ENCODE measurements at places on chromosomes 1 and 21. TPM values are rescaled to one million over a fixed set of nuclear protein-coding genes. Genes with fewer than 3 reads are reported as not detected.

DNA sequence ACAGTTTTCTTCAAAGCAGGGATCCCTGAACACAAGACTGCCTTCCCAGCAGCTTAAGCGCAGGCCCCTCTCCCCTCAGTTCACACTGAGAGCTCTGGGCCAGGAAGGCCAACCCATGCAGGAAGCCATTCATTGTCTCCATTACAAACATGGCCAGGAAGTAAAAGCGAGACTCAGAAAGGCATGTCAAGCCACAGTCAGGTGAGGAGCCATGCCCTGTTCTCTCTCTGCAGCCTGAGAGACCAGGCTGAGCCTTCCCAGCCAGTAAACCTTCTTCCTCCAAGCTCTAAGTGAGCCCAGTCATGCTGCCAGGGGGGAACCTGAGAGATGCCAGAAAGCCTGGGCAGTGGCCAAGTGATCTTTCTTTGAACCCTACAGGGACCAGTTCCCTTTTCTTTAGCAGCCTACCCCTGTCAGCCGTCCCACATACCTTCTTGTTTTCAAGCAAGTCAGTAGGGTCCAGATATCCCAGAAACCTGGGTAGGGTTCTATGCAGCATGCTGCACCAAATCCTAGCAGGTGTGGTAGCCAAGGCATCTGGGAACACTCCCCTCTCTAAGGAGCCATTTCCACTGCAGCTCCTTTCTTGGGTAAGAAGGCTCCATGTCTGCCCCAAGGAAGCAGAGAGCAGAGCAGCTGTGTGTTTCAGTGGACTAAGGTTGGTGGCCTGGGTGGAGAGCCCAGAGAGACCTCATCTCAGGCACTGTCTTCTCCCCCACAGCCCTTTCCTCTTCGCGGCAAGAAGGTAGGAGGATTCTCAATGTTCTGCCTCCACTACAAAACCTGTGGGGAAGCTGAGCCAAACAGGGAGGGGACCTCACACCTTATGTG is 977 bp downstream of the TRAF3IP3 start:
- no peak for DNase-seq

DNA sequence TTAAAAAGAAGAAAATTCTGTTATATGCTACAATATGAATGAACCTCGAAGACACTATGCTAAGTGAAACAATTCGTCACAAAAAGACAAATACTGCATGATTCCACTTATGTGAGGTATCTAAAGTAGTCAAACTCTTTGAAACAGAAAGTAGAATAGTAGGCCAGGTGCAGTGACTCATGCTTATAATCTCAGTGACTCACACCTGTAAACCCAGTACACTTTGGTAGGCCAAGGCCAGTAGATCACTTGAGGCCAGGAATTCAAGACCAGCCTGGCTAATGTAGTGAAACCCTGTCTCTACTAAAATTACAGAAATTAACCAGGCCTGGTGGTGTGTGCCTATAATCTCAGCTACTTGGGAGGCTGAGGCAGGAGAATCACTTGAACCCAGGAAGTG is 25.7 kb downstream of the EPHA10 start:
- DNase-seq, result no peak

The PCP4L1 gene
- 0.36 TPM for polyA plus RNA-seq

- DNase-seq, result no peak
Observed at GRCh38 chr1:224198572-224198971, 15.5 kb downstream of the DEGS1 start.

DNA sequence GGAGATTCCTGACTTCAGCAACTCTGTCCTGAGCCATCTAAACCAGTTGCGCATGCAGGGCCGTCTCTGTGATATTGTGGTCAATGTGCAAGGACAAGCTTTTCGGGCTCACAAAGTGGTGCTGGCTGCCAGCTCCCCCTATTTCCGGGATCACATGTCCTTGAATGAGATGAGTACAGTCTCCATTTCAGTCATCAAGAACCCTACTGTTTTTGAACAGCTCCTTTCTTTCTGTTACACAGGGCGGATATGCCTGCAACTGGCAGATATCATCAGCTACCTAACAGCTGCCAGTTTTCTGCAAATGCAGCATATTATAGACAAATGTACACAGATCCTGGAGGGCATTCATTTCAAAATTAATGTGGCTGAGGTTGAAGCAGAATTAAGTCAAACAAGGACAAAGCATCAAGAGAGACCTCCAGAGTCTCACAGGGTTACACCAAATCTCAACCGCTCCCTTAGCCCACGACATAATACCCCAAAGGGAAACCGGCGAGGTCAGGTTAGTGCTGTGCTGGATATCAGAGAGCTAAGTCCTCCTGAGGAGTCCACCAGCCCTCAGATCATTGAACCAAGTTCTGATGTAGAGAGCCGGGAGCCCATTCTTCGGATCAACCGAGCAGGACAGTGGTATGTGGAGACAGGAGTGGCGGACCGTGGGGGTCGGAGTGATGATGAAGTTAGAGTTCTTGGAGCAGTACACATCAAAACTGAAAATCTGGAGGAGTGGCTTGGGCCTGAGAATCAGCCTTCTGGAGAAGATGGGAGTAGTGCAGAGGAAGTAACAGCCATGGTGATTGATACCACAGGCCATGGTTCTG is 2.3 kb downstream of the ZBTB37 start:
- no peak for DNase-seq

The TMEM81 gene
- 1.9 TPM for polyA plus RNA-seq

The CACNA1E gene
- polyA plus RNA-seq, result 0.20 TPM

DNA sequence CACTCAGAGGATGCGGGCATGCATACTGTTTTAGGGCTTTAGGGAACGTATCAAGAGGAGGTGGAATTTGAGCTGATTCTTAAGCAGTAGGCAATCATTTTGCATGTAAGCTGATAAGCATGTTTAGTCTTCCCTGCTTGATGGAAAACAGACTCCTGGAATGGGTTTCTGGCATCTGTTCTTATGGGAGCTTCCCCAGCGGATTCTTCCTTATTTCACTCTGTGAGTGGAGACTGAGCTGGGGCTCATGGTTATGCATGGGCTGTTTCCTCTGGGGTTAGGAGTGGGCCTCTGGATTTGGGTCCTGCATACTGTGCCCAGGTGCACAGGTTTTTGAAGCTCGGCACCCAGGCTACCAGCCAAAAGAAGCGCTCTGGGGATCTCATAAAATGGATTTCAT is 93.4 kb downstream of the DIRAS3 start:
- peak; percentile 77 for DNase-seq

DNA sequence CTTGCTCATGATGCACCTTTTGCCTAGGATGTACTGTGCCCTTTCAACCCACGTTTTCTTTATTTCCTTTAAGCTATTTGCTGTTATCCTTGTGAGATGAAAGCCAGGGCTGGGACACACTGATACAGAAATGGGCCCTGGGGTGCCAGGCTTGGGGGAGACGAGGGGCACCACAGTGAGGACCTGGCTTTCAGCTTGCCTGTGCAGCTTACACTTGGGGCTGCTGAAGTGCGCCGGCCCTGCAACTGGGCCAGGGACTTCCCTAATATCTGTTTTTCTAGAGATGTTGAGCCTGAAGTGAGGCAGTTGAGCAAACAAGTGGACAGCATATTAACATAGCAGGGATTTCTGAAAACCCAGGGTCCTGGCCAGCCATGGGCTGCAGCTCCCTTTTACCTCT is 42.5 kb upstream of the SLC19A1 start:
- DNase-seq, result no peak

DNA sequence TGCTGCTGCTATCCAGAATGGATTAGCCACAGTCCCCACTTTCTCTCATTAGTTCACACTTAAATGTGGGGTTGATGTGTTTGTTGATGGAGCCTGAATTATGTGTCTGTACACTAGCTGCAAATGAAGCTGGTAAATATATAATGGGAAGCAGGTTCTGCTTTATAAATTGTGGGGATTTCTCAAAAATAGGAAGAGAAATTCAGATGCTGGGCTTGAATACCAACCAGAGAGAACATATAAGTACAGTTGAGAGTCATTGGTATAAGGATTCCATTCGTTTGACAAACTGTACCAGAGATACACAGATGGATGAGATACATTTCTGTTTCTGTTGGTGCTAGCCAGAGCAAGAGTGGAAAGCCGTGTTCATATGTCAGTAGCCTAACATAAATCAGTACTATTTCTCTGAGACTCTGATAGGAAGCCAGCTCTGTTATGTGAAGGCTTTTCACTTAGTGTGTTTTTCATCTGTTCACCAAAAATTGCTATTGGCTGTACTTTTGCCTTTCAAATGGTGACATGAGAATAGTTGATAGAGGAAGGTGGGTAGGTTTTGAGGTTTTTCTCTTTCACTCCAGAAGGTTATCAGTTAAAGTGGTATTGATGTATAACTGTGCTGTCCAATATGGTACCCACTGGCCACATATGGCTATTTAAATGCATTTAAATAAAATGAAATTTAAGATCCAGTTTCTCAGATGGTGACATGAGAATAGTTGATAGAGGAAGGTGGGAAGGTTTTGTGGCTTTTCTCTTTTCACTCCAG is 15.6 kb downstream of the SMG7 start:
- no peak for DNase-seq

The CYP4A22 gene
- not detected for polyA plus RNA-seq

DNA sequence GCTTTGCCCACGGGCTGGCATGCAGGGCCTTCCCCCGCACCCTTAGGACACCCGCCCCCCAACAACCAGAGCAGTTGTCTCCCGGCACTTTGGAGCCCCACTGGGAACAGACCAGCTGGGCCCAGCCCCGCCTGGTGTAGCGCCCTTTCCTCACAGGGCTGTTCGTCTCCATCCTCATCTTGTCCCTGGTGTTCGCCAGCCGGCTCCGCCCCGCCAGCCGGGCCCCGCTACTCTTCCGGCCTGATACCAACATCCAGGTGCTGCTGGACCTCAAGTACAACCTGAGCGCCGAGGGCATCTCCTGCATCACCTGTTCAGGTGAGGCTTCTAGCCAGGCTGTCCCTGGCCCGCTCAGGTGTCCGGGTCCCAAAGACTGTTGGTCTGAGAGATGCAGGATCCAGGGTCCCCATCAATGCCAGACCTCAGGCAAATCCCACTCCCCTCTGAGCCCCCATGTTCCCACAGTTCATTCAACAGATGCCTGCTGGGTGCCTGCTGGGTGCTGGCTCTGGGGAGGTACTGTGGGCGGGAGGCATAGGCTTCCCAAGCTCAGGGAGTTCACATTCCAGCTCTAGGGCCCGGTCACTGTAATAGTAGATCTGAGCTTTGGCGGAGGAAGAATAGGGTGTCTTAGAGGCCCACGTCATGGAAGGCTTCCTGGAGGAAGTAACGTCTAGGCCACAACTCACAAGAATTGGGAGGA is 41.7 kb downstream of the DISP3 start:
- DNase-seq, result no peak

The ZMPSTE24 gene
- polyA plus RNA-seq, result 28.5 TPM

The ORC1 gene
- polyA plus RNA-seq, result 3.4 TPM

DNA sequence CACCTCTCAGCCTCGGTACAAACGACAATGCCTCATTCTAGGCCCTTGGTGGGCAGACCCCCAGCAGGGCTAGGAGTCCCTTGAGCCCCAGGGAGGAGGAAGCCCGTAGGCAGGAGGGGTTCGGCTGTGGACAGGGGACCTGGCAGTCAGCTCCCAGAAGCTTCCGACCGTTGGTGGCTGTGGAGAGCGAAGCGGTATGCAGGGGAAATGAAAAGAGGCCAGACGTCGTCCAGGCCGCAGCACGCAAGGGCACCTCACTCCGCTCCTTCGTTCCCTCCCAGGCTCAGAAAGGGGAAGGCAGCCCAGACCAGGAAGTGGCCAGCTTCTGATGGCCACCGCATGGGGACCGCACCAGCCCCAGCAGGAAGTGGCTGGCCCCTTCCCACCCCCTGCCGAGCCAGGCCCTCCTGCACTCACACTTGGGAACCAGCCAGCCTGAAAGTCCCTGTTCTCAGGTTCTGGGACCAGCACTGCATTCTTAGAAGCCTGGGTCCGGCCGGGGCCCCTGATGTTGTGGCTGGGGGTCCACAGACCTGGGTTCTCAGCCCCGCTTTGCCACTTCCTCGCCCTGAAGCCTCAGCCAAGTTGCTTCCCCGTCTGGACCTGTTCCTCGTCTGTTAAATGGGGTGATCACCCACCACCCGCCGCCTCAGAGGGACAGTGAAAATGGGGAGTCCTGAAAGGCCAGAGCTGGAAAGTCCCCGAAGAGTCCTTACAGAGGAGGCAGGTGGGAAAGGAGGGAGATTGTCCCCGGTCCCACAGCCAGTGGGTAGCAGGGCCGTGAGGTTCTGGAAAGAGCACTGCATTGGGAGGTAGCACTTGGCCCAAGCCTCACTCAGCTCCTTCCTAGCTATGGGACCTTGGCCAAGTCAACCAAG is 104.0 kb upstream of the RUNX3 start:
- peak; percentile 29 for DNase-seq

- no peak for DNase-seq
Observed at GRCh38 chr1:1287288-1288110, 7.3 kb downstream of the SCNN1D start.

DNA sequence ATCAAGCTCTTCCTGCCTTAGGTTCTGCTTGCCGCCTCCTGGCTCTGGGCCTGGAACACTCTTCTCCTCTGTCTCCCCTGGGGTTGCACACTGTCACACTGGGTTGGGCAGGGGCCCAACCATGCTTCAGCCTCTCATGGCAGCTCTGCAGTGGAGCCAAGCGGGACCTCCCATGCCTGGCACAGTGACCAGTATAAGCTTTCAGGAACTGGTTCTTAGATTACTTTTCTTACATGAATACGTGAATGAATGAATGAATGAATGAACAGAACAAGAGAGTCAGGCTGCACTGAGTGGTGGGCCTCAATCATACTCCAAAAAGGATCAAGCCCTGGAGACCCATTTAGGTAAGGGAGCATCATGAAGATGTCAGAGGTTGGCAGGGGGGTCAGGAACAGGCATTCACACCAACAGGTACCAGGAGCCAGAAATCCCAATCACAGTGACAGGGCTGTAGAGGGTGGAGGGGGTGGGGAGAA is 30.8 kb upstream of the TMEM125 start:
- no peak for DNase-seq

DNA sequence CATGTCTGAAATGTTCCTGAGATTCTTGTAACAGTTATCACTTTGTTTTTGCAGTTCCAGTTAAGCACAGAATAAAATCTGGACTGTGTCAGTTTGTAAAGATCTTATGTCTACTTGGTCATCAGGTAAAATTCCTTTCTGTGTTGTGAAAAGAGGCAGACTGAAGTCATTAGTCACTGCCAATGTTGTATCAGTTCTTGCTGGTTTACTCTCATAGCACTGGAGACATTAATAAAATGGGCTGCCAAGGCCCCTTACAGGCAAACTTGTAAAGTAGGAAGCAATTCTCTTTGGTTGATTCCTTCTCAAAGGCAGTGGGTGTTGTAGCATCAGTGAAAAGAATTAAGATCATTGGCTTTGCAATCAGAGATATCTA is 61.4 kb upstream of the ST6GALNAC3 start:
- DNase-seq, result no peak

GRCh38 chr1:113912594-113913311 is 7.6 kb downstream of the DCLRE1B start:
- DNase-seq, result peak; percentile 75
